ENCODE measurements at places on chromosomes 2 and 18. TPM values are rescaled to one million over a fixed set of nuclear protein-coding genes. Genes with fewer than 3 reads are reported as not detected.

Gene ZNF804A
- 0.41 TPM for total RNA-seq

Gene C2orf76
- total RNA-seq = 2.6 TPM

Gene KIDINS220
- 143 TPM for total RNA-seq

Gene LRRC30
- total RNA-seq = 2.7 TPM

Gene SCN2A
- 0.31 TPM for total RNA-seq

Data from tongue (tissue), 3 donors.